Central memory CD4-positive, alpha-beta T cell (primary cell): ENCODE measurements at places on chromosomes 1 and 21.

DNA sequence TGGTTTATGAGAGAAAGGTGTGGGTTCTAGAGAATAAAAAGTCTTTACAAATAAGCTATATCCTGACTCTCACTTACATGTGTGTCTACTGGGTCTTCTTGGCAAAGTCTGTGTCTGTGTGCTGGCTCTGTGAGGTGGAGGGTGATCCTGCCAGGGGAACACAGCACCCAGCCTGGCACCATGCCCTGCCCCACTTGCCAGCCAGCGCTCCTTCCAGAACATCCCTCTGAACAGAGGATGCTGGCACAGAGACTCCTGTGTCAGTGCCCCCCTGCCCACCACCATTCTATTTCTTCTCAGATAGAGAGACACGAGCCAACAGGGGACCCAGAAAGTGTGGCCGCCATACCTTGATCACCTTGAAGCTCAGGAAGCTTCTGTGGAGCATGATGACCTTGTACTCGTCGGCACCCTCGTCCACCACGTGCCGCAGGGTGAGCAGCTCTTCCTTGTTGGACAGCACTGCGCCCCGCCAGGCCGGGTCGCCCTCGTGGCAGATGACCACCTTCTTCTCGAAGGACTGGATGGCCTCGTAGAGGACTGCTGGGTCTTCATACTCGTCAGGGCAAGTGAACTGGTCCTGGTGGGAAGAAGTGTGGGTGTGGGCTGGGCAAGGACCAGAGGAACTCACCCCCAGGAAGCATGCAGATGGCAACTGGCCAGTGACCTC, 49.7 kb downstream of the NTPCR start:
- no peak for DNase-seq

GRCh38 chr1:237383791-237384190, 341.8 kb downstream of the RYR2 start:
- no peak for DNase-seq

GRCh38 chr1:29285771-29286170, 49.4 kb downstream of the PTPRU start:
- DNase-seq, result no peak

- no peak for DNase-seq
Observed at GRCh38 chr21:28671549-28672195, 321.0 kb downstream of the LTN1 start.

DNA sequence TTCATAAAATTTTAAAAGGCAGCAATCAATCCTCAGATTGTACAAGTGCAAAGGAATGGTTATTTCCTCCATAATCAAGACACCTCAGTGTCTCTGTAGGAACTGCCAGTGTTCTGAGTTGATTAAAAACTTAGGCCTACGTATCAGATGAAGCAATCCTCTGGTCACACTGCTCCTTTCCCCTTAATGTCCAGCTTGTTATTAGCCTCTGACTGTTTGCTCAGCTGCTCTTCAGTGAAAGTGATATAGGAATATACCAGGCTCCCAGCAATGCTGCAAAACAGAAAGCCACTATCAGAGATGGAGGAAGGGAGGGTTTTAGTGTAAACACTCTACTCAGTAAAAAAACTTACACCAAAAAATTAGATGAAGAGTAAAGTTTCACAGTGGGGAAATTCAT, 49.8 kb downstream of the SLC35D1 start:
- no peak for DNase-seq

GRCh38 chr1:244231572-244232315, 180.7 kb downstream of the ZBTB18 start:
- no peak for DNase-seq

GRCh38 chr1:185427264-185427663, 110.2 kb upstream of the IVNS1ABP start:
- no peak for DNase-seq

DNA sequence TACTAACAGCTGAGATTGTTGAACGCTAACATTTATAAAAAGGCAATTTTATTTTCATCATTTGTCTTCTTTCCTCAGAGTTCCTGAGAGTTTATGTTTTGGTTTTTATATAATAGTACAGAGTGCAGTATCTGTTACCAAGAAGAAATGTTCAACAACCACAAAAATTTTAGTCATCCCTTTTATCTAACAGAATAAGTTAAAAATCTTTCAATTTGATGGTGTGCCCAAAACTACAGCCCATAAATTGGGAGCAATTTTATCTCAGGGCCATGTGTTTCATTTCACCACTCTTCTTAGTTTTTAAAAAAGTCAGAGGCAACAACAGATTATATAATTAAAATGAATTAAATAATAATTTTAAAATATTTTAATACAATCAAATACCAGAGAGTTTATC, 37.1 kb downstream of the NEXN start:
- no peak for DNase-seq

GRCh38 chr1:175757381-175758015, 14.1 kb upstream of the TNR start:
- DNase-seq, result no peak

- DNase-seq, result no peak
Observed at GRCh38 chr1:108716437-108717230, 3.9 kb downstream of the FNDC7 start.

- DNase-seq, result no peak
Observed at GRCh38 chr1:10014016-10014415, 17.0 kb downstream of the RBP7 start.

- DNase-seq, result no peak
Observed at GRCh38 chr21:35925497-35925896, 134.8 kb downstream of the SETD4 start.

DNA sequence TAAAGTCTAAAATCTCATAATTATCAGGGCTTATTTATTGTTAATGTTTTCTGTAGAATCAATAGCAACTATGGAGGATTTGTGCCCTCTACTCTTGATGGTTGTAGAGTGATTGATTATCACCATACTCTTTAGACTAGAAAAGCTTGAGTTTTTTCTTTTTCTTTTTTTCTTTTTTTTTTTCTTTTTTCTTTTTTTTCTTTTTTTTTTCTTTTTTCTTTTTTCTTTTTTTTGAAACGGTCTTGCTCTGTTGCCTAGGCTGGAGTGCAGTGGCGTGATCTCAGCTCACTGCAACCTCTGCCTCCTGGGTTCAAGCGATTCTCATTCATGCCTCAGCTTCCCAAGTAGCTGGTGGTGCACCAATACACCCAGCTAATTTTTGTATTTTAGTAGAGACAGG, 29.7 kb downstream of the TOR1AIP1 start:
- DNase-seq, result no peak

GRCh38 chr21:25788677-25789076, 53.9 kb downstream of the GABPA start:
- DNase-seq, result no peak

GRCh38 chr1:175708787-175709186, 34.6 kb downstream of the TNR start:
- DNase-seq, result no peak

- DNase-seq, result no peak
Observed at GRCh38 chr1:78340006-78340405, 150.8 kb upstream of the PTGFR start.

DNA sequence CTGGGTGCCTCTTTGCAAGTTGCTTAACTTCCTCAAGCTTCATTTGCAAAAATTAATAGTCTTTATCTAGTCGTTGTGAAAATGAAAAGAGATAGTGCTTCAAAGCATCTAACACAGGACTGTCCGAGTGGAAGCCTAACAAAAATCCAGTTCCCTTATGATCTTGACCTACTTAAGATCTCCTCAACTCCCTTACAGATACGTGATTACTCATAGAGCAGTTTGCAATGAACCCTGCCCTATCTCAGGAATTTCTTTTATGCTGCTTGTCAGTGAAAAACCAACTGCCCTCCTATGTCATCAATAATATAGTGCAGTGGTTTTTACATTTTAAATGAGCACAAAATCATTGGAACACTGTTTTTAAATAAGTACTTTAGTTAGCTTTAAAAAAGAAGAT, 314.3 kb downstream of the BACH1 start:
- no peak for DNase-seq

DNA sequence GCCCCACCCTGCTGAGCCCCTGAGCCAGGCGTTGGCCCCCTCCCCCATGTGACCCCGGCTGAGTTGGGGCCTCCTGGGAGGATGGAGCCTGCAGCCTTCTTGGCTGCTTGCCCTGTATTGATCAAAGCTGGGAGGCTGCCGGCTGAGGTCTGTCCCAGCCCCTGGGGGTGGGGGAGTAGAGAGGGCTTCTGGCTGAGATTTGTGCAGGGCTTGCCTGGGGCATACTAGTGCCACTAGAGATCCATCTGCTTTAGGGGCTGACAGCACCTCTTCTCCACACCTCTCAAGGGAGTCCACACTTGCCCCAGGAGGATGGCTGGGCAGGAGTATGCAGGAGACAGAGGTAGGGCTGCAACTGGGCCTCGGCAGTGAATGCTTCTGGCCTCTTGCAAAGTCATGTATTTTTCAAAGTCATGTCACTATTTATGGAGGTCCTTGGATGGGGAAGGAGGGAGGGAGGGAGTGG, 53.6 kb upstream of the SSBP3 start:
- no peak for DNase-seq

GRCh38 chr1:55700359-55701130, 485.4 kb upstream of the USP24 start:
- no peak for DNase-seq

DNA sequence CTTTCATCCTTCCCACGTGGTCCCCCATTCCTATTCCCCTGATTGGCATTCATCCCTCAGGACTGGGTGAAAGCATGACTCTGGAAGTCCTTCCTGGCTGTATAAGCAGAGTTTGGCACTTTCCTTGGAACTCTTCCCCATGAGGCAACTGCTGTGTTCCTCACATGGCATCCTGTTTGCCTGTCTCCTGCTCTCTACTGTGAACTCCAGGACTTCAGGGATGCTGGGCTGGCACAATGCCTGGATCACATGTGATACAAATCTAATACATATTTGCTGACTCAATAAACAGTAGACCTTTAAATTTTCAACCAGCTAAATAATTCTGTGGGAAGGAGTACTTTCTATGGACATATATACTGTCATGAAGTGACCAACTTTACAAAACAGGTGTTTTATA, 46.8 kb upstream of the EDEM3 start:
- DNase-seq, result no peak

DNA sequence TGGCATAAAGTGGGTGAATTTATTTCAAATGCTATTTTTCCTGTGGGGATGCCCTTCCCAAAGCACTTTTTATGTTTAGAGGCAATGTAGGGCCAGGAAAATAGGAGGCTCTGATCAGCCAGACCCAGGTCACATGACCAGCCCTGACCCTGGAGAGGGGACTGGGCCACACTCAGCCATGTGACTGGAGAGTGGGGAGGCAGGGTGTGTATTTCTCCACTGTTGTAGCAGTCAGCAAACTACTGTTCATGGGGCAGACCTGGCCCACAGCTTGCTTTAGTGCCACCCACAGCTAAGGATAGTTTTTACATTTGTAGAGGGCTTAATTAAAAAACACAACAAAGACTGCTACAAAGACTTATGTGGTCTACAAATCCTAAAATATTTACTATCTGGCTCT, 153.8 kb downstream of the ACTL8 start:
- no peak for DNase-seq

- DNase-seq, result no peak
Observed at GRCh38 chr1:40925834-40926410, 53.6 kb upstream of the CTPS1 start.
